Fibroblast of upper back skin (primary cell): ENCODE measurements at places on chromosomes 7 and 10.
A peak's percentile ranks its signal among the peaks of the same experiment; 100 is the strongest.

- DNase-seq, result peak; percentile 31
Measured at GRCh38 chr7:17598846-17599245, 300.4 kb downstream of the AHR start.

- no peak for DNase-seq
Measured at GRCh38 chr10:110376021-110376766, 71.5 kb upstream of the SMNDC1 start.

- peak; percentile 22 for DNase-seq
Measured at GRCh38 chr10:6579904-6580278, at the start of gene PRKCQ. TSS of gene PRKCQ (minus strand) at chr10:6580276. CDS start at chr10:6515135, 65,141 bp downstream.

DNA sequence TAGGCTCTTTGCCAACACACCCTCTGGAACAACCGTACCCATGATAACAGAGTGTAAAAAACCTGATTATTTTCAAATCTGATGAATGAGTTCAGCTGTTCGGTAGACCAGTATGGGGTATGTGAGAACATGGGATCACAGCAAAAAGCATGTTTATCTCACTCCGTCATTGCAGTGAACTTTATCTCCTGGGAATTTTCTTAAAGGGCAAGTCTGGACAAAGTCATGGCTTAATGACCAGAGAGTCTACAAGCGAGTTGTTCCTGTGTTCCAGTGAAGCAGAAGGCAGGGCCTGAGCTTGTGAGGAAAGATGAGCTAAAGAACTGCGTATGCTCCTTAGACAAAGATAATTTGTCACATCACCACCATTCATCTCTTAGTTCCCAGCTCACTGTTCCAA, 219.7 kb downstream of the TRIL start:
- no peak for DNase-seq

- no peak for DNase-seq
Measured at GRCh38 chr10:50394832-50395231, 143.5 kb upstream of the ASAH2 start.

DNA sequence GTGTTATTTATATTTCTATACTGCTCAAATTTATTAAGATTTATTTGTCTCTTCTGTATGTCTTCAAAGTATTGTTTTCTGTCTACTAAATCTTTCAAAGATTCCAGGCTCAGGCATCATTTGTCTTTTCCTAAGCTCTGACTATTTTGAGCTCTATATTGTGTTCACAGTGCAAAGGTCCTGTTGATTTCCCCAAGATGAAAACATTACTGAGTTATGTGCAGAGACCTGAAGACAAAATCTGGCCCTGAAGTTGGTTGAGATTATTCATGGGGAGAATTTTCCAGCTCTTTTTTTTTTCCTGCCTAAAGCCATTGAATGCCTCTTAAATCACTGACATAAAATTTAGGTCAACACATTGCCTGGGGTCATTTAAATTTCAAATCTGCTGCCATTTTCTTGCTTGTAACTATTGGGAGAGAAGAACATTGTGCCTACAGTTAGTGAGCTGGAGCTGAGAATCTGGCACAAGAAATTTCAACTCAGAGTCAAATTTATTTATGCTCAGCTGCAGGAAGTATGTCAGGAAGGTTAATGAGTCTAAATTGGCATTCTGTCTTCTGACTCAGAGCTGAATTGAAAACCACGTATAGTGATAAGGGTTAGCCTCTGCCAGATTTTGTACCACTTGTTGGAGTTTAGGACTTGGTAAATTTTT, 31.6 kb downstream of the CSTF2T start:
- peak; percentile 58 for DNase-seq
